Left ventricle myocardium inferior (tissue), 1 donor: ENCODE measurements at places on chromosomes 1 and 21. TPM values are rescaled to one million over a fixed set of nuclear protein-coding genes. Genes with fewer than 3 reads are reported as not detected.

GRCh38 chr1:228369608-228370438, 36.8 kb downstream of the TRIM11 start:
- no peak for DNase-seq

- no peak for DNase-seq
Measured at GRCh38 chr1:228299901-228300300, 92.1 kb downstream of the OBSCN start.

The KRTAP10-7 gene
- total RNA-seq = not detected

GRCh38 chr1:205488074-205488723, 16.3 kb upstream of the CDK18 start:
- DNase-seq = no peak

DNA sequence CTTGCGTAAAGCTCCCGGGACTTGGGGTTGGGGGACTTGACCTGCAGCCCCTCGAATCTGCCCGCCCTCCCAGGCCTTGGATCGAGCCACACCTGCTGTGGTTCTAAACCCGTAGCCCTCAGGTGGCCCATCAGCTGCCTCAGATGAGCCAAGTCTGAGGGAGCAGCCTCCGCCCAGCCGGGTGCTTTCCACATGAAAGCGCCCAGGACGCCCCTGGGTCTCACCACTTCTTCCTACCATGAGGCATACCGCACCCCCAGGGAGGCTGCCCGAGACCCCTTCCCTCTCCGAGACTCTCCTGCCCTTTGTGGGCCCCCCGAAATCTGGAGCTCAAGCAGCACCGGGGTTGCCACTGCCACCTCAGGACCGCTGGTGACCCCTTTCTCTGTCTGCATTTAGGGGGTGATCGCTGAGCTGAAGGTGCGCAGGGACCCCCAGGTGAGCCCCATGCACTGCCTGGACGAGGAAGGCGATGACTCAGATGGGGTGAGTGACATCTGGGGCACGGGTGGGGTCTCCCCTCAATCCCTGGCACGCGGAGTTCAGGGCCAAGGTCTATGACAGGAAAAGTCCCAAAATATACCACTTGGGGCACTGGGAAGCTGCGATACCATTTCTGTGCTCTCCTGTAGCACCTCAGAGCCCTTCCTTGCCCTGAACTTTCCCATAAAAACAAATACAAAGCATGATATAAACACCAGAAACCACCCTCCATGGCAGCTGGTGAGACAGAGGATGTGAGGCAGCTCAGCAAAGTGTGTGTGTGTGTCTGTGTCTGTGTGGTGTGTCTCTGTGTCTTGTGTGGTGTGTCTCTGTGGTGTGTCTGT, 68.5 kb downstream of the SLC19A1 start:
- DNase-seq = no peak

- no peak for DNase-seq
Measured at GRCh38 chr1:34780528-34780927, 486 bp upstream of the GJB3 start.

DNA sequence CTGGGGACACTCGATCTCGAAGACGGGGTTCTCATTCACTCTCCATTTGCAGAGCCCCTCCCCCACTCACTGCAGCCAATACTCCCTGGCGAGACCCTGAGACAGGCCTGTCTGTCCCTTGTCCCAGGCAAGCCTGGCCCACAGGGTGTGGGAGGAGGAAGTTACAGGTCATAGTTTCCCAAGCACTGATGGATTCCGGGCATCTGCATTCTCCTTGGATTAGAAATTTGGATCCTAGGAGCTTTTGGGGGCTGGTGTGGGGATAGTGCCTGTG, 11.3 kb downstream of the WNT3A start:
- peak; percentile 2 for DNase-seq

DNA sequence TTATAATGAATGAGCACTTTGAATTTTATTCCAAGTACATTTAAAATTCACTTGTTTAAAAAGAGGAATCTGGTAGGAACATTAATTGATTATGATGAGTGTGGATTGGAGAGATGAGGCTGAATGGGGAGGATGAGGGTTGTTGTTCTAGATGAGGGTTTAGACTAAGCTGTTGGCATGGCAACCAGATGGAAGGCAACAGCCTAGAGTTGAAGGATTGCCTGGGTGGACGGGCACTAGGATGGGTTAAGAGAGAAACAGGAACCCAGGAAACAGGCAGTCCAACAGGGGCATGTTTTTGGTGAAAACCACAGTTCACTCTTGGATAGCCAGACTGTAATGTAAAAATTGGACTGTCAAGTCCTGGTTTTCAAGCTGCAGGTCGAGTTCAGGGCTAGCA, 125.5 kb downstream of the CHRM3 start:
- no peak for DNase-seq

The INKA2 gene
- total RNA-seq = 24.3 TPM

- peak; percentile 51 for DNase-seq
Measured at GRCh38 chr1:177209357-177209756, 38.6 kb downstream of the BRINP2 start.

- no peak for DNase-seq
Measured at GRCh38 chr1:56921479-56921878, 44.3 kb downstream of the C8B start.

The LCE3E gene
- not detected for total RNA-seq

GRCh38 chr1:231465051-231465450, 43.0 kb upstream of the EGLN1 start:
- DNase-seq = no peak

The NTRK1 gene
- 1.0 TPM for total RNA-seq

The BRDT gene
- not detected for total RNA-seq

The CAPN2 gene
- 65.3 TPM for total RNA-seq

- DNase-seq = no peak
Measured at GRCh38 chr1:18320051-18320450, 160.7 kb upstream of the KLHDC7A start.

The PEAR1 gene
- total RNA-seq = 7.1 TPM

DNA sequence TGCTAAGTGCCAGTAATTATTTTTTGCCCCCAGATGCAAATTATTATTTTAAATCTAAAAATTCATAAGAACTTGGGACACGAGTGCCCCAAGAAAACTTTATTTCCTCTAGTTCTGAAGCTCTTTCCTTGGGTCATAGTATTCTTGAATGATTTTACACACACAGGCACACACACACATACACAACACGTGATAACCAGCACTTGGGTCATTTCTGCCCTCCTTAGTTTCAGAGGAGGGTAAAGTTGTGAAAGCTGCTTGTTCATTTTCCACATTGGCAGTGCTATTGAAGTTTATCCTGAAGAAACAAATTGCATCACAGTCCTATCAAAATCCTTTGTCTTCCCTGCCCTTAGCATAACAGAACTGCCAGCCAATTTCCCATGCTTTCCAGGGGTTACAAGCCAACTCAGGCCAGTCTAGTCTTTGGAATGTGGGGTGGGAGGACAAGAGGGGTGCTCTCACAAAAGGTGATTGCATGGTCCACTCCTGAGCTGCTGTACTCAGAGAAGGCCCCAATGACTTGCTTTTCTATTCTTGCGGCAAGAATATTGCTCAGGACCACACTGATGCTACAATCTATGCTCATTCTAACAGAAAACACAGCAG, 98.5 kb upstream of the POGK start:
- no peak for DNase-seq

DNA sequence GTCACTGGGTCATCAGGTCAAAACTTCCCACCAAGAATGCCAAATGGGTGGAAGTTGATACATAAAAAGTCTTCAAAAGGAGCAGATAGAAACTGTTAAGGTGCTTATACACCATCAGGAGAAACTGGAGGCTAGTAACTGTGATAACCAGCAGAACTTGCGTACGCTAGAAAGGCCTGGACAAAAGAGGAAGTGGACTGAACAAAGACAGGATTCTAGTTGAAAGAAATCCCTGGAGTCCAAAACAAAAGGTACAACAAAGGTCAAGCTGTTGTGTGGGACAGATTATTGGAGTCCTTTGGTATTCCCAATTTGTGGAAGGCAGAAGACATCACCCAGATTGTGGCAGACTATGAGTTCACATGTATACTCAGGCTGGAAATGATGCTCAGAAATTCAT, 215.8 kb upstream of the PBX1 start:
- DNase-seq = no peak

The HRNR gene
- total RNA-seq = not detected

- no peak for DNase-seq
Measured at GRCh38 chr1:34441259-34442069, 264.8 kb downstream of the C1orf94 start.

The SPRR5 gene
- not detected for total RNA-seq

DNA sequence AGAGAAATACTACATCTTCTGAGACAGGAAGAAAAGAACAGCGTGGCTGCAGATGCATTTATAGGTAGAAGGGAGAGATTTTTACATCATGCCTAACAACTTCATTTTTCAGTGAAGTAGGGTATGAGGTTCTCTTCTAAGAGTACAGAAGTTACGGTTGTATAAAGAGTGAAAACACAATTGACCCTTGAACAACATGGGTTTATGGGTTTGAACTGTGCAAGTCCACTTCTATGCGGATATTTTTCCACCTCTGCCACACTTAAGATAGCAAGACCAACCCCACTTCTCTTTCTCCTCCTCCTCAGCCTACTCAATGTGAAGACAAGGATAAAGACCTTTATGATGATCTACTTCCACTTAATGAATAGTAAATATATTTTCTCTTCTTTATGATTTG, 64.5 kb downstream of the RPAP2 start:
- DNase-seq = no peak

DNA sequence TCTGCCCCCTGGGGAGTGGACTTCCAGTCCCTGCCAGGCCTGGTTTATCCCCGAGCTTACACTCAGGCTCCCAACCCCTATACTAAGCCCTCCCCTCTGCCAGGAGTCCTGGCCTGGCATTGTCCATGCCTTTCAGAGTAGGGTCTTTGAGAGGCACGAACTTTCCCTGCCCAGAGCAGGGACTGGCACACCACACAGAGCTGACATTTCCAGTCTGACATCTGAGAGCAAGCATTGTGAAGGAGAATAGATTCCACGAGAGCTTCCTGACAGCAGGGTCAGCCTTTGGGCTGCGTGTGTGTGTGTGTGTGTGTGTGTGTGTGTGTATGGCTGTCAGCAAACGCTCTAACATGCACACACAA, 59.5 kb upstream of the LAPTM5 start:
- no peak for DNase-seq

DNA sequence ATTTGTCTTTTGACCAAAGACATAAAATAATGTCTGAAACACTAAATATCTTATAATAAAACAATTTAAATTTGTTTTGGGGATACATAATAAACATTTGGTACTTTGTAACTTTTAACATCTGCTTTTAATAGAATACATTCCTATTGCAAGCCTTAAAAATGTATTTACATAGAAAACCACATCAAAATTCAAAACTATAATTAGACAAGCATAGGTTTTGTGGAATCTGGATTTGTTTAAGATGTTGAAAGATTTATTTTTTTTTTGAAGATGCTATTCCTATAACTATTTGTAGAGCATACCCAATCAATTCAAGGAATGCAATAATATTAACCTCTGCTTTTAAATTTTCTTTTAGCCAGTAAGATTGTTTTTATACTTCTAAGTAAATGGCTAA, 125.7 kb downstream of the FMN2 start:
- DNase-seq = no peak

The SAMD13 gene
- total RNA-seq = 2.0 TPM

The MXRA8 gene
- total RNA-seq = 20.2 TPM

- DNase-seq = peak; percentile 19
Measured at GRCh38 chr1:46081206-46081605, 51.2 kb downstream of the PIK3R3 start.

The C1QA gene
- 70.1 TPM for total RNA-seq

DNA sequence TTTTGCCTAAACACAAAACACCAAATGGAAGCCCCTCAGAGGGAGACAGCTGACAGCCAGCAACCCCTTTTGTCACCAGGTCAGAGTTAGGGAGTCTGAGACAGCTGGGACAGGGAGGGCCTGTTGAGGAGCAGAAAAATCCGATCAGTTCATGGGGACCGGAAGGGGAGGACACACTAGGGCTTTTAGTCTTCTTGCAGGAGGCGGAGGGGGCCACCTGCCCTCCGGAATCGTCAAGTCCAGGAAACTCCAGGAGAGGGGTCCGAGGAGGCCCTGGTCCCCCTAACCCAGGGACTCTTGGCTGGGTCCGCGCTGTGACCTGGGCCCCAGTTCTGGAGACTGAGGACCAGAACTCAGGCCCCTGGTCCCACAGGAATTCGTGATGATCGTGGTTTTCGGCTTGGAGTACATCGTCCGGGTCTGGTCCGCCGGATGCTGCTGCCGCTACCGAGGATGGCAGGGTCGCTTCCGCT, 34.2 kb downstream of the KCNQ4 start:
- DNase-seq = no peak

DNA sequence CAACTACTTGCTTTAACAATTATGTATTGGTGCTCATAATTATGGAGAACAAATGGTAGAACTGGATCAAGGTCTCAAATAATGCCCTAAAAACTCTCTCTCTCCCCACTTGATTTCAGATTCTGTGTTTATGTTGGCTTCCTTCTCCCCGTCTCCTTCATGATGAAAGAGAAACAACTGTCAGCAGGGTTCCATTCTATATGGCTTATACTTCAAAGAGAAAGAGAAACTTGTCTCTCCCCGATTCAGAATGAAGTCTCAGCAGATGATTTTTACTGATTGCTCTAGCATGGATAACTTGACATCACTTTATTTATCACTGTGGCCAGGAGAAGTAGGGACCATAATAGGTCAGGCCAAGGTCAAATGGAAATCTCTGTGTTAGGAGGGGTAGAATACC, 575.6 kb downstream of the AGBL4 start:
- DNase-seq = no peak

- no peak for DNase-seq
Measured at GRCh38 chr1:33317354-33317753, 3.5 kb downstream of the A3GALT2 start.

- no peak for DNase-seq
Measured at GRCh38 chr21:43827015-43827611, 37.7 kb downstream of the RRP1 start.

The G0S2 gene
- total RNA-seq = 307 TPM

DNA sequence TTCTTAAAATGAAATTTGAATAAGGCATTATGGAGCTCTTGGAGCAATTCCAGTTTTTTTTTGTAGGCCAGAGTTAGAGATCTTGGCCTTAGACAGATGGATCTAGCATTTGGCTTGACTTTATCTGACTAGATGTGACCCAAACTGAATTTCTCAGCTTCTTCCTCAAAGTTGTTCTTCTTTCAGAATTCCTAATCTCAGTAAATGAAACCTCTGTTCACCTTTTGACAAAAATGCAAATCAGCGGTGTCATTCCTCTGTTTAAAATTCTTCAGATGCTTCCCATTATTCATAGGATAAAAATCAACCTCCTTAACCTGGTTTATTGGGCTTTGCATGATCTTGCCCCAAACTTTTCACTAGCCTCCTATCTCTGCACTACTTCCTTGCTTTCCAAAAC, 177.6 kb downstream of the RASAL2 start:
- DNase-seq = no peak

- DNase-seq = peak; percentile 36
Measured at GRCh38 chr1:157542676-157543075, 9.6 kb downstream of the FCRL5 start.

The KLHDC9 gene
- 9.1 TPM for total RNA-seq

- DNase-seq = no peak
Measured at GRCh38 chr1:3789421-3790300, 6.6 kb downstream of the LRRC47 start.
